ENCODE measurements at places on chromosomes 7 and 10.
A peak's percentile ranks its signal among the peaks of the same experiment; 100 is the strongest.

GRCh38 chr10:19772972-19773371 lies 43.3 kb upstream of the PLXDC2 start:
- DNase-seq = no peak

DNA sequence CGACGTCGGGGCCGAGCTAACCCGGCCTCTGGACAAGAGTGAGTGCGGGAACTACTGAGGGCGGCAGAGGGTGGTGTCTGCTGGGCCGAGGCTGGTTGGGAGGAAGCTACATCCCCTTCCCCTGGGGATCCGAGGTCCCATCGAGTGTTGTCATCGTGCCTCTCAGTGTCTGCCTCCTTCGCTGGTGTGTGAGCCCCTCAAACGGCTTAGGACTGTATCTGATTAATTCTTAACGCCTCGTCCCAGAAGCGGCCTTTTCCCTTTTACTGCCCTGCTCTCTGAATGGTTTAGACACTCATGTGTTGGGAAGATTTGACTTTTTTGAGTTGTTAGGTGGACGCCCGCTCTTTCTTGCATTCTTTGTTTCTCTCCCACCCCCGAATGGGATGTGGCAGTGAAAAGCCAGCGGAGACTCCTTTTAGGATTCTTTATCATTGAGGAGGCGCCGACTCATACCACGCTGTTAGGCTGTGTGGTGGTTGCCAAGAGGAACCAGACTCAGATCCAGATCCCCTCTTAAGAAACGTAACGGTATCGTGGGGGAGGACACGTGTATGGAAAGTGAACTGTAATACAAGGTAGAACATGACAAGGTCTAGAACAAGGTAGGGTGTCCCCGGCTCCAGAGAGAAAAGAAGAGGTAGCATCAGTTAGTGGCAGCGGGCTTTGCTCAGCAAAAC lies 631 bp downstream of the SUPV3L1 start:
- DNase-seq = peak; percentile 38

DNA sequence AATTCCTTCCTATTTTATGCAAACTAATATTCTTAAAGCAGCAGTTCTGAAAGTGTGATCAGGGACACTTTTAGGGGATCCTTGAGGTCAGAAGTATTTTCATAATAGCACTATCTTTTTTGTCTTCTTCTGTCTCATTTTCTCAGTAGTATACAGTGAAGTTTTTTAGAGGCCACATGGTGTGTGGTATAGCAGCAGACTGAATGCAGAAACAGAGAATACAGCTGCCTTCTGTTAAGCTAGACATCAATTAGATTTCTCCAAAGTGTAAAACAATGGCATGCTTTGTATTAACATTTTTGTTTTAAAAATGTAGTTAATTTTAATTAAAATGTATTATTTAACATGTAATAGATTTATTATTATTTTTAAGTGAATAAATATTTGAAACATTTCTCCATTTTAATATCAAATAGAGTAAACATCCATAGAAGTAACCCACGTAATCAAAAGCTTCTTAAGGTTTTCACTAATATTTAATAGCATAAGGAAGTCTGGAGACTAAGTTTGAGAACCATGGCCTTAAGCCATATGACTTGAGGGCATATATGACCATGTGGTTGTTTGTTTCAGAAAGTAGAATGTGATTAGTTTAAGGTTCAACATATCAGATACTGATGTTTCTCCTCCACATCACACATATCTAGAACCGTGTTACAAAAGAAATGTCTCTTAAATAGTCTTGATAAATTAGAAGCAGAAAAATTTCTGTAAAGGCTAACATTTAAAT lies 94.0 kb downstream of the PRKG1 start:
- DNase-seq = no peak

DNA sequence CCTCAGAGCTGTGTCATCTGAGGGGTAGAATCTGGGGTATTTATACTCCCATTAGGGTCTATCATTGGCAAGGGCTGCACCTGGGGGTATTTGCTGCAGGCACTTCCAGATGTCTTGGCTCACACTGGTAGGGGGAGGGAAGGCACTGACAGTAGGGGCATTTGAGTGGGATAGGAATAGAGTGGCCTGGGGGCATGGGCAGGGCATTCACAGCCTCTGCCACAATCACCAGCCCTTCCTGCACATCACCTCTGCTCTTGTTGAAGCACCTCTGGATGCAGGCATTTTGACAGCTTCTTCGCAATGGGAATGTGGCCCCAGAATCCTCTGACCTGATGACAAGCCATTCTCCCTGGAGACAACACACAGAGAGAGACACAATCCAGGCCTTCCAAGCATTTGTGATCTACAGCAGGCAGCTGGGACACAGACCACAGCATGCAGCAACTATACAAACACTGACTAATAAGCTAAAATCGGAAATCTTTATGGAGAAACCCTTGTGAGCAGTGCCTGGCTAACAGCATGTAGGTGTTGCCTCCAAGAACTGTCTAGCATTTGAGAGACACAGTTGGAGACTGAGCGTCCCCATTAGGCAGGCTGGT lies 178.5 kb downstream of the KCNMA1 start:
- no peak for DNase-seq

DNA sequence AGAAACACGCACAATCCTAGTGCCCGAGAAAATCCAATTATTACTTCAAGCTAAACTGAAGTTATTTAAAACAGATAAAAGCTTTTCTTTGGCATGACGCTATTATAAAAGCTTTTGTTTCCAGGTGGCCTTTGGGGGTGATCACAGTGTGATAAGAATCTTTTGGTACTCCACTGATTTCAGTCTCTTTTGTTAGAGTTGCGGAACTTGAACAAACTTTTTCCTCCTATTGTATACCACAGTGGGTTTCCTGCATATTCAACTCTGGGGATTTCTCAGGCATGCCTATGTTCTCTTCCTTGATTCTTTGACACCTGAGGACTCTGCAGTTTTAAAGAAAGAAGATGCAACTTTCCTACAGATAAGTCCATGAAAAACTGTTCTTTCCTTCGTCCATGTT lies 99.7 kb upstream of the PITRM1 start:
- DNase-seq = no peak

GRCh38 chr7:24619978-24620377 lies 46.7 kb downstream of the PALS2 start:
- DNase-seq = no peak

DNA sequence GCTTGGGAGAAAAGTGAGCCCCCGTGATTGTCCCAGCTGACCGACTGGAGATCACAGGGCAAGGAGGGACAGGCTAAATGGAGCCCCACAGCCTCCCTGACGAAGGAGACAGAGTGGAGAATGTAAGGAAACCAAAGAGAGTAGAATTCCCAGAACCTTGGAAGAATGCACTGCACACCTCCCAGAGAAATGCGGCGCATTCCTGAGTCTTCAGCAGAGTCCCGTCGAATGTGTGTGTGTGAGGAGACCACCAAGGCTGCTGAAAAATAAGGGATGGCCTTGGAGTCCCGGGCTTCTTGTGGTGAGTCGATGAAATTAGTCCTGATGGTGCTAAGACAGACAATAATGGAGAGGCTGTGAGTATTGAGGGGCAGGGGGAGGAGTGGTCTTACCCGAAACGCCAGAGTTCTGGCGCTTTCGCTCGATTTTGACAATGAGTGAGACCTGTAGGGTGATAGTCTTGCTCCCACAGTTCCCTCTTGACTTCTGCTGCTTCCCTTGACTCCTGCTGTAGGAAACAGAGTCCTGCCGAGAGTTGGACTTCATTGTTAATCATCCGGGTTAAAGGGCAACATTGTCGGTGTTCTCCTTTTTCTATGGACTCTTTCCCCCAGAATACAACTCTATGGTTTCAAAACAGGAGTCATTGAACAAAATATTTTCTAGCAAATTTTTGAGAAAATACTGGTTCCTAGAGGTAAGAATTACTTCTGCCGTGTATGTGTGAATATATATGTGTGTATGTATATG lies 103.2 kb downstream of the CNNM2 start:
- DNase-seq = no peak

- peak; percentile 1 for DNase-seq
These were observed 4.5 kb upstream of the GPRIN2 start for GRCh38 chr10:46560952-46561351.

DNA sequence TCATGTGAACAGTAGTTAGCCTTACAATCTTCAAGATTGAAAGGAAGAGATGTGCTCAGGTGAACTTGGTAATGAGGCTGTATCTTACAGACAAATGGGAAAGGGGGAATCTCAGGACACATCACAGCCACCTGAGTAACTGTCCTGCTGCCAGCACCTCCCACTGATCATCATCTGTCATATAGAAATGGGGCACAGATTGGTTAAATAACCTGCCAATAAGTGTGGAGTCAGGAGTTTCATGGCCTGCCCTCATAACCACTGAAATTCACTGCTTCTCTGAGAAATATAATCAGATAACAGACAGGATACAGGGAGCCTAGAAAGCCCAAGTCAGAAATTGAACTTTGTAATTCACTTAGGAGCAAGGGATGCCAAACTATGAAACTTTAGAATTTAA lies 64.9 kb upstream of the TAS2R16 start:
- no peak for DNase-seq

- no peak for DNase-seq
These were observed 106.9 kb downstream of the HOXA1 start for GRCh38 chr7:26988836-26989374.

DNA sequence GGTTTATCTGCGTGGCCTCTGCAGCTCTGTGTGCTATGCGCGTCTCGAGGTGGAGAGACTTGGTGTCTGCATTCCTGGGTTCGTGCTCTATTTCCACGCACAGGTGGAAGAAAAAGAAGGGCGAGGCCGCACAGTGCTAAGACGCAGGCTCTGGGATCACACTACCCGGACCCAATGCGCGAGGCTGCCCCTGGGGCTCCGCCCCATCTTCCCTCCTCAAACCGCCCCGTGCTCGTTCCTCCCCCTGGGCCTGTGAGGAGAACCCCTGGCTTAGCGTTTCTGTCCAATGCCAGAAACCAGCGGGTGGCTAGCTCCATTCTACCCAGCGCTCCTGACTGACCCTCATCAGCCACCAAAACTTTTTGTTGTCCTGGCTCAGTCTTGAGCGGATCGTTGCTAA lies 143.1 kb downstream of the DYNC2I1 start:
- no peak for DNase-seq

DNA sequence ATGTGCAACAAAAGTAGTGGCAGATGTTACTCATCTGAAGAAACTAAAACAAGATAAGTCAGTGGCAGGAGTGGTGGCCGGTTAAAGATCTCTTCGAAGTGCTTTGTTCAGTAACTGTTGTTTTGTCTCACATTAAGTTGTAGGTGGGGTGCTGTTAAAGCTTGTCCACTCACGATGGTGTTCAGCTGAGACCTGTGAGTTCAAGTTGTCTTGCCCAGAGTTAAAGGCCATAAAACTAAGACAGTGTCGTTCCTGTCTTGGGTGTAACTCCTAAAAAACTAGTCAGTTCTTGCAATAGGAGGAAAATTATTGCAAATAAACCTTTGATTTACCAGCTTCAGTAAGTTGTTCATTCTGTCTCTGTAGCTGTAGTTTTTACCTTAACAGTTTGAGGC lies 857 bp upstream of the FOXP2 start:
- DNase-seq = no peak

- DNase-seq = no peak
These were observed 1.4 kb downstream of the LANCL2 start for GRCh38 chr7:55366461-55367070.

- DNase-seq = no peak
These were observed 114.9 kb upstream of the NANOS1 start for GRCh38 chr10:118914629-118915028.

DNA sequence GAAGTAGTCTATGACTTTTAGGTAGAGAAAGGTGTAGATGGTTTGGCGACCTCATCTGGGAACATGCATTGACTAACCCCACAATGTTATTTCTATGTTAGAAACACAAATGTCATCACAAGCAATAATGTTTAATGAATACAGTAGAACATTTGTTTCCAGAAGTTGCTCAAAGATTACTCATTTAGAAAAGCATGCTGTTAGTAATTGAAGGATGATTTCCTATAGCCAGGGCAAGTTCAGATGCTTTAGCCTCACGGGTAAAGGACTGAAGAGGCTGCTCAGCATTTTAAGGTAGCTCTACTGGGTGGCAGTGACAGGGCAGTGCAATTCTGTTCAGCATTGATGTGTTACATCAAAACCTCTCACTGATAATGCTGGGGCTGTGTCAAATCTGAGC lies 199.3 kb upstream of the FZD1 start:
- DNase-seq = no peak

GRCh38 chr10:62577666-62578291 lies 203.6 kb downstream of the ZNF365 start:
- DNase-seq = no peak

DNA sequence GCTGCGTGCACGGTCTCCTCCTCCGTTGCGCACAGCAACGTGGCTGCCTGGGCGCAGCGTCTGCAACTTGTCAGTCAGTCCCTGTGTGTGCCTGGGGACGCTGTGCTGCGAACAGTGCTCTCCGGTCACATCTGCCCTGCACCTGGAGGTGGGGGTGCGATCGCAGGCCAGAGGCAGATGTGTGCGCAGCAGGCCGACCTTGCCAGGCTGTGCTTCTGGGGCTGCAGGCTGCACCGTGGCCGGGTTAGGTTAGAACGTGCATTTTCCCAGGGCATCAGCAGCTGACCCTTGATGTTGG lies 8.2 kb upstream of the GET4 start:
- no peak for DNase-seq

DNA sequence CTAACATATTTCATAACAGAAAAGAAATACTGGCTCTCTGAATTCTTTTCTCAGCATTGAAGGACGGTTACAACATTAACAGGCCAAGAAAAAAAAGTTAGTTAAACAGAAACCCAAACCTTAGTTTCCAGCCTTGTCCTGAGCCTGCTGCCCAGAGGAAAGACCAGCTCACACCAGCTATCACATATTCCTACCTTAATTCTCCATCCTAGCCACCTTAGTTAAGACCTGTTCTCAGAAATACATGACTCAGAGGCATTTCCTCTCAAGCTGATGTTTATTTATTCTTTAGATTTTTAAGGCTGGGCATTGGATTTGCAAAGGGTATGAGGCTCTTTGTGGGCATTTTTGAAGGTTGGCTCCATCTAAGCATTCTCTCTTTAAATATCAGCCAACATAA lies 34.3 kb upstream of the ADAM12 start:
- DNase-seq = no peak

GRCh38 chr7:31082447-31082846 lies 30.3 kb downstream of the ADCYAP1R1 start:
- DNase-seq = no peak

- DNase-seq = no peak
These were observed 16.4 kb downstream of the SRRM3 start for GRCh38 chr7:76217942-76218566.

GRCh38 chr7:33667196-33667595 lies 238.1 kb upstream of the BMPER start:
- no peak for DNase-seq

DNA sequence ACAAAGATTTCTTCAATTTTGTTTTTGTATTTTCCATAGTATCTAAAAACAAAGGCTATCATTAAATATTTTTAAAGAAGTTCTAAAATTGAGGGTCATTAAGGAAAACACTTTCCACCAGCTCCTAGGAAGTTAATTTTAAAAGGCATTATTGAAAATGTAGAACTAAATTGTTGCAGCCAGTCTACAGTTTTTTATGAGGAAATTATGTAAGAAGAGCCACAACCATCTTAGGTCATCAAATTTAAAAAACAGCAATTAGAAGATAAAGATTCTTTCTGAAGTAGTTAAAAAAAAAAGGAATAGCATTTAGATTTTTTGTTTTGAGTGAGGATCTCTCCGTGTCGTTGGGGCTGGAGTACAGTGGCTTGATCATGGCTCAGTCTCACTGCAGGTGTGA lies 161.7 kb downstream of the NRBF2 start:
- no peak for DNase-seq

All from HL-60 (cell line).